A172 (cell line): ENCODE measurements at places on chromosomes 16 and 17. TPM values are rescaled to one million over a fixed set of nuclear protein-coding genes. Genes with fewer than 3 reads are reported as not detected.

PIGW gene
- 11.3 and 14.6 TPM in 2 replicates for total RNA-seq

GRCh38 chr17:10875430-10875851, 37.6 kb upstream of the PIRT start:
- peak; percentile 13 for DNase-seq

DNA sequence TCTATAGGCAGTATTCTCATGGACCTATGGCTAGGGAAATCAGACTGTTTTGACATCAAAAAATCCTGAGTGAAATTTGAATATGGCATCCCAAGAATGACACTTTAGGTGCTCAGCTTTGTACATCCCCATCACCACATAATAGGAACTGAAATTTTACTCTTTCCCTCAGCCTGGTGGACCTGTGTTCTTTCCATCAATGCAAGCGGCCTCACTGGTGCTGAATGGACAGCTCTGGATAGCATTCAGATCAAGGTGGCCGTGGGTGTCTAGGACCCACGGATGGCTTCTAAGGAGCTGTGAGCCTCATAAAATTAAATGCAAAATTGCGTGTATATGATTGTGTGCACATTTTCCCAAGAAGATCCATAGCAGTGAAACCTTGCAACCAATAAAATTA, 152.6 kb downstream of the MAP2K6 start:
- DNase-seq, result no peak

ZP2 gene
- total RNA-seq, result not detected in 2 replicates

DNA sequence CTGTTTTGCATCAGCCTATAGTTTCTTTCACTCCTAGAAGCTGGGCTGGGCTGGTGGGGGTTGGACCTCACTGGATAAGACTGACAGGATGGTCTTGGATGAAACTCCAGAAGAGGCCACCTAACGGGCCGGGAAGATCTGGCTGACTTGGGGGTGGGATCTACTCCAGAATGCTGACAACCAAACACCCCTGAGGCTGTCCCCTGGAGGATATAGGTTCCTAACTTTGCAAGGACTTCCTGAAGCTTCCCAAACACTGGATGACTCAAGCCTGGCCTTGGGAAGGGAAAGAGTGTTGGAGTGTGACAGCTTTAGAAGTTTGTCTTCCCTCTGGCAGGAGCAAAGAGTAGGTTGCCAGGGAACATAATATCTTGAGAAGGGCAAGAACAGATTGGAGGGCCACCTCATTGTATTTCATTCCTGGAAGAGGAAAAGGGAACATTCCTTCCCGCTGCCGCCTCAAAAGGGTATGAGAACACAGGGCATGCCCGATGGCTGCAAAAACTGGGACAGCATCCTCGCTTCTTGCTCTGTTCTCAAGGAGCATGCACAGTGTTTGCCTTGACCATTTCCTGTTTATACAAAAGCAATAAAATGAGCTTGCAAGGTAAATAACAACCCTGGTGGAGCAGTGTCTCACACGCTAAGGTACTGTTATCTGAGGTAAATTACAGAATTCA, 6.8 kb upstream of the CYB5B start:
- DNase-seq, result no peak

DNA sequence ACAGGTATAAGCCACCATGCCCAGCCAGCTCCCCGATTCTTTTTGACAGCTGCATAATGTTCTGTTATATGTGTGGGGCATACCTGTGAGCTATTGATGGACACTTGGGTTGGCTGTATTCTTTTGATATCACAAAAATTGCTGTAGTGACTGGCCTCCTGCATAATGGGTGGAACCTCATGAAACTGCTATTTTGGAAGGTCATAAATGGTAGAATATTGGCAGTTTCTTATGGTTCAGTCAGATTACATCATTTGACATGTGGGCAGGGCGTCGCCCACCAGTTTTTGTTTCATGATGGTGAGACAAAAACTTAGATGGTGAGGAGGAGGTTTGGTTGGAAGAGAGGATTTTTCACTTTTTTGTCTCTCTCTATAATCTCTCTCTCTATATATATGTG, 26.7 kb upstream of the POLR3E start:
- DNase-seq, result no peak

DNA sequence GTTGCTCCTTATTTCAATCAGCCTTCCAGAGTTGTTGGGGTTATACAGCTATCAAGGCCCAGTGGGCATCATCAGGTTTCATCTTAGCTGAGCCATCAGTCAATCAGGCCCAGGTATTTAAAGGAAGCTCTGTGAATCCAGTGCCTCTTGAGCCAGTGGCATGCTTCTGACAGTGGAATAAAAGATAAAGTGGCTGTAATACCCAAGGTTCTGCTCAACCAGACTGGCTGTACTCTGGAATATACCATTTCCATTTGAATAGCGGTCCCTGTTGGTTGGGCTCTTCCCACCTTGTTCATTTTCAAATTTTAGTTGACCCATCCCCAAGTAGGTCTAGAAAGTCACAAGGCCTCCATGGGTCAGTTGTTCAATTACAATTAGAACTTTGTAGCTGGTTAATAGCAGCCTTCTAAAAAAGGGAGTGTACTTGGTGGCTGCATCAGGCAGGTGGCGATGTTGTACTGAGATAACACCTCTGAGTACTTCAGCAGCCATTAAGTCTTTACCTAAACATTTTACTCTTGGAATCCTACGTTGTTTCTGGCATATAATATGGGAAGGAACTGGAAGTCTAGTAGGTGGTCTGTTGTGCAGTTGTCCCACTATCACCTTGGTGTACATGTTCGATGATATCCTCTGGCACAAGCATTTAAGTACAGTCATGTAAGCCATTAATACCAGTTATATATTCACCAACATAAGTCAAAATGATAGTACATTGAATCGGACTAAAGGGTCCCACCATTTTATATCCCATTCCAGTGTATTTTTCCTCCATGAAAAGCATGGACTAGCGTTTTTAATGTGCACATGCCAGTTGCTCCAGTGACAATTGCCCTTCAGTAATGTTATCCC, 294.1 kb downstream of the BCAS3 start:
- peak; percentile 36 for DNase-seq

OR1A1 gene
- total RNA-seq, result not detected in 2 replicates

DNA sequence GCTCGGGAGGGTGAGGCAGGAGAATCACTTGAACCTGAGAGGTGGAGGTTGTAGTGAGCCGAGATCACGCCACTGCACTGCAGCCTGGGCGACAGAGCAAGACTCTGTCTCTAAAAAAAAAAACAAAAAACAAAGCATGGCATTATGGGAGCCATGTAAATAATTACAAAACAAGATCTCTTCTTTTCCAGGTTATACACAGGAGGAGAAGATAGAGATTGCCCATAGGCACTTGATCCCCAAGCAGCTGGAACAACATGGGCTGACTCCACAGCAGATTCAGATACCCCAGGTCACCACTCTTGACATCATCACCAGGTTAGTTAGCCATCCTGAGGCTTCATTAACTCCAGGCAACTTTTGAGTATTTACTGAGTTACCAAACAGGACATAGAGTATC, 52.1 kb upstream of the ABCC11 start:
- no peak for DNase-seq

GRCh38 chr16:6892966-6893365, 439.7 kb upstream of the RBFOX1 start:
- DNase-seq, result no peak

ZMYND15 gene
- 0.07 and 0.21 TPM in 2 replicates for total RNA-seq

DNA sequence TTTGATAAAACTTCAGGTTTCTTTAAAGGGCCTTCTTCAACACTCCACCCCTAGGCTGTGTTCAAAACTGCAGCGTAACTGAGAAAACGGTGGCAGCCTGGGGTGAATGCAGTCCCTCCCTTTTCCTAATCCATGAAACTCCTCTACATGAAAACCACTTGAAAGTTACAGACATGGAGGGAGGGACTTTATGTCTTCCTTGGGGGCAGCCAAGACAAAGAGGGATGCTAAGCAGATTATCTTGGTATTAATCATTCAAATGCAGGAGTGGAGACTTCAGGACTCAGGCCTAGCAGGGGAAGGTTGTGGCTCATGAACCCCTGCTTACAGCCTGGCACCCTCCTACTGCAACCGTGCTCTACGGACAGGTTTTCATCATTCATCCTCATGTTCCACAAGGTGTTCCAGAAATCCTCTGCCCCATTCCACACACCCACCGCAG, 46.8 kb downstream of the RNF112 start:
- DNase-seq, result no peak

DNA sequence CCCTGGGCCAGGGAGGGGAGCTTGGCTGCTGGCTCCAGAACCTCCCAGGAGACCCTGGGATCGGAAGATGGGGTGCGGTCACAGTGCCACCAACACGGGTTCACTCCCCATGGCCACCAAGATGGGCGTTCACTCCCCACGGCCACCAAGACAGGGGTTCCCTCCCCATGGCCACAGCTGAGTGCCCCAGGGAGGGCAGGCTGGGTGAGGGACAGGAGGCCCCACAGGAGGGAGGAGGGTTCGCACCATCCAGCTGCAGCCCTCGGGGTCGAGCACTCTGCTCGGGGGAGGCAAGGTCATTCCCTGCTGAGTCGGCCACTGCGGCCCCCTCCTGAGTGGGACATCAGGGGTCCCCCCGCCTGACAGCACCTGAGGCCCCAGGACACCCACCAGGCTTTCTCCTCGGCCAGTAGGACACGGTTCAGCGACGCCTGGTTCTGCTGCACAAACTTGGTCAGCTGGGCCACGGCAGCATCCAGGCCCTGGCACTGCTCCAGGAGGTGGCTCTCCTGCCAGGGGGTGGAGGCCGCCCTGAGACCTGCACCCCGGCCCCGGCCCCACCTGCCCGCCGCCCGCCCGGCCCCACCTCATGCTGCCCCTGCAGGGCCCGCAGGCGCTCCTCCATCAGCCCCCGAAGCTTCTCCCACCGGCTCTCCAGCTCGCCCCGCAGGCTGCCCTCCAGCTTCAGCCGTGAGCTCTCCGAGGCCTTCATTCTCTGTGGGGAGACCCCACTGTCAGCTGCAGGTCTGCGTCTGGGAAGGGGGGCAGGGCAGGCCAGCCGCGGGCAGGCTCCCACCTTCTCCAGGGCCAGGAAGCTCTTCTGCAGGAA, 5.9 kb downstream of the CCDC154 start:
- no peak for DNase-seq

DNA sequence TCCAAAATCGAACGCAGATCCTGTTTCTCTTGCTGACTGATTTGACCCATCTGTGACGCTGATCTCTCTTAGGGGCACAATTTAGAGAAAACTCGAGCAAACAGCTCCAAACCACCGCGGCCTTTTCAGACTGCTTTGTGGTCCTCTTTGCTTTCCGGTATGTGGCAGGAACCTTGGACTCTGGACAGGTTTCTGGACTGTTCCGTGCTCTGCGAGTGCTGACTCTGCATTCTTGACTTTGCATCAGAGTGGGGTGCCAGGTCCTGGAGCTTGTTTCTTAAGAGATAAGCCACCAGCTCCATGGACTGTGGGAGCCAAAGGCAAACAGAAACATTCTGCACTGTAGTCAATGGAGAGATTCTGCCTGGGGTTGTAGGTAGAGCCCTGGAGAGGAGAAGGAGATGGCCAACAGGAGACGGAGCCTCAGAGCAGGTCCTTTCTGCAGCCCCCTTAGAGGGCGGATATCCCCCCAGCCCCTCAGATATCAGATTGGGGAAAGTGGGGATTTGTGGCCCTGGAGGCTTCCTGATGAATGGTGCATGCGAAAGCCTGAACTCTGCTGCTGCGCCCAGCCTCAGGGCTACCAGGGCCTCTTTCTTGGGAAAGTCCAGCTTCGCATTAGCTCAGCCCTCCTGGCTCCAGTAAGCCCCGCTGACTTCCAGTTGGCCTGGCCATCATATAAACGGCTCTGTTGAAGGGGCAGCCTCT, 65.6 kb downstream of the WIPI1 start:
- no peak for DNase-seq

GRCh38 chr16:21037736-21038135, 112.9 kb downstream of the DNAH3 start:
- DNase-seq, result no peak

GRCh38 chr16:59634004-59634579, 900.0 kb upstream of the GOT2 start:
- DNase-seq, result no peak

TMEM106A gene
- 4.9 and 5.3 TPM in 2 replicates for total RNA-seq

DNA sequence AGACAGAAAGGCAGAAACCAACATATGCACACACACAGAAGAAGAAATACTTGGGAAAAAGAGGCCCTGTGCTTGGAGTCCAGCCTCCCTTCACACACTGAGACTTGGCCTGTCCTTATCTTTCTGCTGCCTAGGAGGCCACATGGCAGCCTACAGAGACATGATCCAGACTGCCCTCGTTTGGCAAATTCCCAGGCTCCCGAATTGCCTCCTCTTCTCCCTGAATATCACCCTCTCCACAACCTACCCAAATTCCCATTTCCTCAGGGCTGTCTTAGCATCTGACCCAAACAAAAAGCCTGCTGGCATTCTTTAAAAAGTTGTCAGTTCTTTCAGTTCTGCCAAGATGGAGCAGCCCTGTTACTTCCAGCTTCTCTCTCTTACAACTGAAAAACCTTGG, 59.8 kb downstream of the DNAH17 start:
- no peak for DNase-seq

CDH3 gene
- total RNA-seq, result 0.07 and 0.34 TPM in 2 replicates

DNA sequence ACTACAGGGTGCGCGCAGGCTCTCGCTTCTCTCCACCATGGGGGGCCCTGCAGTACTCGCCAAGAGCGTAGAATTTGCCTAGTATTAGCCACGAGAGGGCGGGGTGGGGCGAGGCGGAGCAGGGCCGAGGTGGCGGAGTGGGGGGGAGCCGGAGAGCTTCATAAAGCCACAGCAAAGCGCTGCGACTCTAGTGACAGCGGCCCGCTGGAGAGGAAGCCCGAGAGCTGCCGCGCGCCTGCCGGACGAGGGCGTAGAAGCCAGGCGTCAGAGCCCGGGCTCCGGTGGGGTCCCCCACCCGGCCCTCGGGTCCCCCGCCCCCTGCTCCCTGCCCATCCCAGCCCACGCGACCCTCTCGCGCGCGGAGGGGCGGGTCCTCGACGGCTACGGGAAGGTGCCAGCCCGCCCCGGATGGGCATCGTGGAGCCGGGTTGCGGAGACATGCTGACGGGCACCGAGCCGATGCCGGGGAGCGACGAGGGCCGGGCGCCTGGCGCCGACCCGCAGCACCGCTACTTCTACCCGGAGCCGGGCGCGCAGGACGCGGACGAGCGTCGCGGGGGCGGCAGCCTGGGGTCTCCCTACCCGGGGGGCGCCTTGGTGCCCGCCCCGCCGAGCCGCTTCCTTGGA, at the start of gene TBX21:
Gene TBX21 (plus strand): TSS at position 190 of the 627 bp plus-strand sequence. CDS start 219 bp downstream, at position 409.
- DNase-seq, result no peak

- no peak for DNase-seq
Observed at GRCh38 chr17:51672065-51672464, 411.7 kb downstream of the UTP18 start.

DNA sequence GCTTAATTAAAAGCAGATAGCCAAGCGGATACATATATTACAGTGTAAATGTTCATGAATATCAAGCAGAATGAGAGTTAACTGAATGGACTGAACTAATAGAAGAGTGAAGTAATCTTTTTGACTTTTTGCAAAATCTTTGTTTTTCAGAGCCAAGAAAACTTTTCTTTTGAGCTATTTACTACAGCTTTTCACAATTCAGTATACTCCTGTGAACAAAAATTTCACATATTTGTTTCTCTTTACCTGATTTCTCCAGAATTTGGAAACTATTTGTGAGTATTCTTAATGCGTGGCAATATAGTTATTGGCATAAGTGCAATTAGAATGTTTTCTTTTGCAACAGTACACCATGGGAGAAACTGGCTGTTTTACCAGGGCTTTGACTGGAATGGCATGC, 9.1 kb upstream of the DUXB start:
- DNase-seq, result no peak

- no peak for DNase-seq
Observed at GRCh38 chr16:87556941-87557459, 45.3 kb upstream of the JPH3 start.

GRCh38 chr16:81610144-81610842, 165.7 kb downstream of the CMIP start:
- peak; percentile 57 for DNase-seq

PRR35 gene
- not detected in 2 replicates for total RNA-seq
